ENCODE measurements at places on chromosomes 3 and 15. TPM values are rescaled to one million over a fixed set of nuclear protein-coding genes. Genes with fewer than 3 reads are reported as not detected.

DNA sequence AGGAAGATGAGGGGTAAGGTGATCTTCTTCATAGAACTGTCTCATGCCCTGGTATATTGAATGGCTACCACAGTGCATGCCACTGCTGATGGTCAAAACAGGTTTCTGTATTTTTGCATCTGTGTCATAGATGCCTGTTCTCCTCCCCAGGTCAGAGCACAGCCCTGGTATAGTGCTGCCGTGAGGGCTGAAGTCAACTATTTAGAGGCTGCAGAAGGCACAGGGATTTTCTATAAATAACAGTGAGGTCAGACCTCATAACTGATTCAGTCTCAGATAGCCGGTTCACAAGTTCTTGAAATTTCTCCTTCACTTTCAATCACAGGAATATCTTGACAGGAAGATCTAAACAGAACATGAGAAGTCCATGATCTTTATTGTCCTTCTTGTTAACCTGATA is 99.2 kb upstream of the NUDT16 start:
- DNase-seq, result no peak

- no peak for DNase-seq
Observed at GRCh38 chr3:179073816-179074215, 2.2 kb upstream of the ZMAT3 start.

DNA sequence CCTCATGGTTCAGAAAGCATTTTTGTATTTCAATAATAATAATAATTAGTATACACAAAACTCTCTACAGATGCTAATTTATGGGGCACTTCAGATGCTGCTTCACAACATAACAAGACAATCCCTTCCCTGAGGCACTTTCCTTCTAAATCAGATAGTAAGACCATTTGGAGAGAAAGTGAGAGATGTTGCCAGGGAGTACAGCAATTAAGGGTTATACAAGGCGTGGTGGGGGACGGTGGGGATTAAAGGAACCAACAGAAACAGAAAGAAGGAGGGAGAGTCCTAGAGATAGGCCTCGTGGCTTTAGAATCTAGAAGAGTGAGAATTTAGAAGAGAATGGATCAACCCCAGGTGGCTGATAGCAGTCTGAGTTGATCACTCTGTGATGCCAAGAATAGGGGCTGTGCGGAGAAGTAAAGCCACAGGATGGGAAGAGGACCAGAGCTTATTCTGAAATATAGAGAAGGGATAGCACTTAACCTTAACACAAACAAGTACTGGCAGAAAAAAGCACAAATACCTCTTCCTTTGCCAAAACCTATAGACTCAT is 76.9 kb downstream of the ETFA start:
- DNase-seq, result no peak

GRCh38 chr15:39075311-39075710 is 505.6 kb upstream of the THBS1 start:
- no peak for DNase-seq

GRCh38 chr3:190092250-190092649 is 28.4 kb downstream of the P3H2 start:
- DNase-seq, result no peak

DNA sequence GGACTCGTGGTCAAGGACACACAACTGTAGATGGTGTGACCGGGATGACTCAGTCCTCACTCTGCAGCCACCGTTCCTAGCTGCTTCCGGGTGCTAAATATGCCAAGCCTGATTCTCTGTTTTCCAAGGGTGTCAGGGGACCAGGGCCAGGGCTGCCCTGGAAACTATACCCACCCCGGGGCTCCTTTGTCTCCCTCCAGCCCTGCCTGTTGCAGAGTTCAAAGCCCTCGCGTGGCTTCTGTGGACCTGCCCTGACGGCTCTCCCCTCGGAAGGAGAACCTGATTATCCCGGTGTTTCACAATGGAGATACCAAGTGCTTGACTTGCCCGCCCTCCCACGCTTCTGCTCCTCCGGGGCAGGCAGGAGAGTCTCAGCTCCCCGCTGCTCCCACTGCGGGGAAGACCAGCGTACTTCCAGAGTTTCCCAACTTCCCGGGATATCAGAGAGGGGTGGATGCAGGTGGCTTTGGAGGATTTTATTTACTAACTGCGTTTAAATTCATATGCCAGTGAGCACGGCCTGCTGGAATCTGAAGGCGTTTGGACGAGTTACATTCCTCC is 125.0 kb downstream of the ASB7 start:
- peak; percentile 22 for DNase-seq

DNA sequence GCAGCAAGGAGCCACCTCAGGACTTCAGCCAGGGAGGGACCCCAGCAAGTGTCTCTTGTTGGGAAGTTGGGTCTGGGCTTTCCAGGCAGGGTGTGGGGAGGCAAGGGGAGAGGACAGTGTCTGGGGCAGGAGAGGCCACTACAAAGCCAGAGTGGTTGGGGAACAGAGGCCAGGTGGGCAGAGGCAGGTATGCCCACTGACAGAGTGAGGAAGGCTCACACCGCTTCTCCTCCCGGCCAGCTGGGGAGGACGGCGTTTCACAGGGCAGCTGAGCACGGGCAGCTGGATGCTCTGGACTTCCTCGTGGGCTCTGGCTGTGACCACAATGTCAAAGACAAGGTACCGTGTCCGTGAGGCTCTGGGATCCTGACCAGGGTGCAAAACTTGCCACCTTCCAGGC is 15.0 kb downstream of the ANKDD1A start:
- no peak for DNase-seq

GRCh38 chr15:40069178-40070165 is 30.5 kb upstream of the SRP14 start:
- no peak for DNase-seq

DNA sequence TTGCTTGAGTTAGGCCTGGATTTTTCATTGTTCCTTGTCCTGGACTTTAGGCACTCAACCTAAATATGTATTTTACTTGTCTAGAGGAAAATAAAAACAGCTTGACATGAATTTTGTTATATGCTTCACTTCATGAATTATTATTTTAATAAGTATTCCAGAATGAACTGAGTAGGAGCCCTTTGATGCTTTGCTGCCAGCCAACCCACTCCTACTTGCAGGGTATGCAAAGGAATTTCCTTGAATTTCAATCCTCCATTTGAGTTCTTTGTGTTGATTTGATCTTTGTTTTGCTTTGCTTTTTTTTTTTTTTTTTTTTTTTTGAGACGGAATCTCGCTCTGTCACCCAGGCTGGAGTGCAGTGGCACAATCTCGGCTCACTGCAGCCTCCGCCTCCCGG is 11.6 kb downstream of the ARL6IP5 start:
- DNase-seq, result no peak

GRCh38 chr15:84987949-84988624 is 6.4 kb downstream of the PDE8A start:
- DNase-seq, result peak; percentile 31

GRCh38 chr3:10998542-10998941 is 6.0 kb downstream of the SLC6A1 start:
- no peak for DNase-seq

DNA sequence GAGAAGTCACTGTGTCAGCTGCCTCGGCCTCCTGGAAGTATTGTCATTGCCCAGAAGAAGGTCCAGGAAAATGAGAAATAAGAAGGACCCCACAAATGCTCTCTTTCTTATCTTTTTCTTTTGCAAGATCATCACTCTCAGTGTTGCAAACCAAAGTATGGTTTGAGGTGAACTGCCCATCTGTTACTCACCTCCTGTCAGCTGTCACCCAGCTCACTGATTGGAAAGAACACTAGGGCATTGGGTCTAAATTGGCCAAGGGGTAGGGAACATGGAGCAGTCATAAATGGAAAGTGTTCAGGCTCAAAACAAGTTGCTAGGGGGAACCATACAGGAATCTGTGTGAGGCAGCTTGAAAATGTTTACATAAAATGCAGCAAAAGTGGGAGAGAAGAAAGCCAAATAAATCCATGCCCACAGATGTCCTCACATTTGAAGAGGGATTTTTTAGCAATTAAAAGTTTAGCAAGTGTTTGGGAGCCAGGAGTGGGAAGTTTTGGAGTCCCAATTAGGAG is 431.2 kb upstream of the THBS1 start:
- DNase-seq, result no peak

- no peak for DNase-seq
Observed at GRCh38 chr3:42980909-42981308, 1.8 kb downstream of the GASK1A start.

- DNase-seq, result no peak
Observed at GRCh38 chr3:29760226-29760685, 479.4 kb downstream of the RBMS3 start.

DNA sequence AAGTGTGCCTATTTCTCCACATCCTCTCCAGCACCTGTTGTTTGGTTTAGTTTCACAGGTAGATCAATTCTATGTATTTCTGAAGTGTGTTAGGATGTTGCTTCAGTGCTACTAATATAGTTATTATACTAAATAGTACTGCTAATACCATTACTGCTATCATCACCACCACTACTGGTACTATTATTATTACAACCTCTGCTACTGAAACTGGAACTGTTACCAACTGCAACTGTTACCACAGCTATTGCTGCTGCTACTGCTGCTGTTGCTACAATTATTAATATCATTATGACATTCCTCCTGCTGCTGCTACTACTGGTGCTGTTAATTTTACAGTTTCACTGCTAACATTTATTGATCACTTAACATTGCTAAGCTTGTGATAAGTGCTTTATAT is 8.3 kb upstream of the LMOD3 start:
- DNase-seq, result no peak

DNA sequence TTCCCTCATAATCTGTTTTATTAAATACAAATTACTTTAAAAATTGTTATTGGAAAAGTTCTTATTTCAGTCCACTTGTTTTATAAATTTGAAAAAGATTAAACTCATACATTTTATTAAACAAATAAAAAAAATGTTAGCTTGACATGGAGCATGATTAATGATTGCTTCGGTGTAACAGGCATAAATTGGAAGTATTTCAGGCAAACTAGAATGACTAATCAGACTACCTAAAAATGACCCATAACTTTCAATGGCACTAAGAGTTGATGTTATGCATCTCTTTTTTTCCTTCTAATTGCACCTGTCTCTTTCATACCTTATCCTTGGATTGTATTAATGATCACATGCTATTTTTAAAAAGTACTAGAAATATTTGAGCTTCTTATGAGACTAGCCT is 343.3 kb downstream of the ZNF385D start:
- no peak for DNase-seq

GRCh38 chr3:79097964-79098660 is 669.7 kb downstream of the ROBO1 start:
- DNase-seq, result no peak

The BCHE gene
- total RNA-seq, result not detected

The PLEKHO2 gene
- 27.8 TPM for total RNA-seq

The ROPN1B gene
- not detected for total RNA-seq

The GNAT1 gene
- total RNA-seq, result not detected

The FMN1 gene
- not detected for total RNA-seq

The SAMMSON gene
- total RNA-seq, result not detected

The SMCO1 gene
- total RNA-seq, result not detected

The CPB1 gene
- total RNA-seq, result not detected

The PLCH1 gene
- total RNA-seq, result 0.26 TPM

The IL12A gene
- 1.4 TPM for total RNA-seq

The ZNF501 gene
- total RNA-seq, result 1.1 TPM

All from activated CD8-positive, alpha-beta memory T cell treated with anti-CD3 and anti-CD28 coated beads, Interleukin-2, amount 10 ng/mL, durations not matched to agents 7 days and 5 days (primary cell).